SK-N-DZ (cell line): ENCODE measurements at places on chromosomes 4 and X.

DNA sequence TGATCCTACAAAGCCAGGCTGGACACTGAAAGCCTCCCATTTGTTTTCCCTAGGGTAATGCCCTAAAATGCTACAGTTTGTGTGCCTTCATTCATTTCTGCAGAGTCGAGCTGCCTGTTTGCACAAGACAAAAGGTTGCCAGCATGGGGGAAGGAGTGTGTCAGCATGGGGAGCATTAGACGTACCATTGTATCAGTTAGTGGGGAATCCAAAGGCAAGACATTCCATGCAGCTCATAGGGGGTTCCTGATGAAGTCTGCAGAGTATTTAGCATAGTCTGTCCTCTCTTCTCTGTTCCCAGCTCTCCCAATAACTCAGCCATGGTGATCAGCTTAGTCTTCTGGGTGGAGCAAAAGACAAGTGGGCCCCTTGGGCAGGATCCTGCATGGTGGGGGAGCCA is 276.9 kb upstream of the PCDH7 start:
- DNase-seq, result no peak

- no peak for DNase-seq
These were observed 128.7 kb downstream of the MSL3 start for GRCh38 chrX:11886745-11887144.

DNA sequence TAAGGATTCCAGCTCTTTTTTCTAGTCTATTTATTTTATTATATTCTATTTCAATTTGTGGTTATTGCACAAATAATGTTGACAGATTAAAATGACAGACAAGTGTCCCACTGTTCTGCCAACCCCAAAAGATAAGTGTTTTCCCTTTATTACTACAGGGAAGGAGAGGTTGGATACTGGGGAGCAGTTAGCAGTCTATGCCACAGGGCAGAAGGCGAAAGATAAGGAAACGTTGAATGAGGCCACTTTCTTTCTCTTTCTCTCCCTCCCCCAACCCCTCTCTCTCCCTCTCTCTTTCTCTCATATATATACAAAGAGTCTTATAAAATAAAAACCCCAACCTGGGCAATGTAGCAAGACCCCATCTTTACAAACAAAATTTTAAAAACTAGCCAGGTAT is 31.6 kb downstream of the SLC9A6 start:
- no peak for DNase-seq

- DNase-seq, result no peak
These were observed 74.3 kb upstream of the TEX13D start for GRCh38 chrX:124257924-124258702.

DNA sequence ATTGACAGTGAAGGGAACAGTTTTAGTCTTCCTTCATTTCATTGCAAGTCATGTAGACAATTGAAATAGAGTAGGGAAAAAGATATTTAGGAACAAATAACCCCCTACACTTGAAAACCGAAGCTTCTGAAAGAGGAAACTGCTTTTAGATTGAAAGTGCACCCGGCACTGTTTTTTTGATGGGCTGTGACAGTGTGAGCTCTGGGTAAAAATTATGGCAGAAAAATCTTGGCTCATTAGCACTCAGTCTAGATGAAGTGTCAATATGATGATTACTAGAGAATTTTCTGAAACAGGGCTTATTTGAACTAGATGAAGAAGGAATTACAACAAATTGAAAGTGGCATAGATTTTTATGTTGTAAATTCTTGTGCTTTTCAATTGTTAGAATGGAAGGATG is 1132.4 kb downstream of the RAPGEF2 start:
- no peak for DNase-seq

- DNase-seq, result no peak
These were observed 7.4 kb downstream of the SNCA start for GRCh38 chr4:89829470-89830138.

GRCh38 chrX:140343226-140343868 is 161.5 kb downstream of the SOX3 start:
- DNase-seq, result no peak

DNA sequence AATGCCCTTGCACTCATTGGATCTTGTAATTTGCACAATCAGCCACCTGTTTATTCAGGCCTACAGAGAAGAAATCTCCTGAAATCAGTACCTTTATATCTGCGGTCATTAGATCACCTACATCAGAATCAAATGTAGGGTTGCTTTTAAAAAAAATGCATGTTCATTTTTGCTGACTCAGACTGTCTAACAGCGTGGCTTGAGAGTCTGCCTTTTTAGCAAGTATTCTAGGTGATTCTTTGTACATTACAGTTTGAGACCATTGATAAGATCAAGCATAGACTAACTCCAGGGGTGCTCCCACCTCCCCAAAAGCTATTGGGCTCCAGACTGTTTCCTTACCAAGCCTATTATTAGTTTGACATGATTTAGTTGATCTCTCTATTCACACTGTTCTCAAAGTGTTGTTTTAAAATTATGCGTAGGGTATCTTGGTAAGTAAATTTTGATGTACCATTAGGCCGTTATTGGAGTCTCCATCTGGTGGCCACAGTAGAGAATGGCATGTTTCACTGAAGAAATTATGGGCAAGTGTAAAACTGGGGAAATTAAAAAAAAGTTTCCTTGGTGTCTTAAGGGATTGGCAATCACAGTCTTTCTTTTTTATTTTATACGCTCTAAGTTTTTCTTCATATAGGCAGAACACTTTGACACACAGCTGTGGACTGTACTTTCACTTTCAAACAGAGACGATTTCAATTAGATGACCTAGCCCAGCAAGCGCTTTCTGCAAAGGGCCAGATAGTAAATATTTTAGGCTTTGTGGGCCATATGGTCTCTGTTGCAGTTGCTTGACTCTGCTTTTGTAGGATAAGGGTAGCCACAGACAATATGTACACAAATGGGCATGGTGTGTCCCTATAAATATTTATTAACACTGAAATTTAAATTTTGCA is 33.7 kb upstream of the MSL3 start:
- DNase-seq, result peak; percentile 45

- DNase-seq, result no peak
These were observed 57.1 kb upstream of the EFHC2 start for GRCh38 chrX:44400588-44400987.

GRCh38 chr4:79181190-79181589 is 144.7 kb downstream of the NAA11 start:
- no peak for DNase-seq

- no peak for DNase-seq
These were observed 625.4 kb upstream of the GALNT7 start for GRCh38 chr4:172543249-172543648.

DNA sequence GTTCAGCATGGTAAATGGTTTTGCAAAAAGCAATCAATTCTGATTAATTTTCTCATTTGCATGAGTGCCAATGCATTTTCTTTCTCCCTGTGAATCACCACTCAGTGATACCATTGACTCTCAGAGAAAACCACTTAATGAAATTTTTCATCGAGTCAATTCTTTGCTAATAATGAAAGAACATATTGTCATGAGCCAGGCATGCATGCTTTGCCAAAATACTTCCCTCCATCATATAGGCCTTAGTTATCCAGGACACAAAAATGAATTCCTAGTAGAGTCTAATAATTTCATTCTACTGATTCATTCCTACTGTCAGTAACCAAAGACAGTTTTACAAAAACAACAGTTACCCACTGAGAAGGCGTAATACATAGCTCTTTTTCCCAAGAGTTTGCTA is 680.0 kb downstream of the TRIML1 start:
- no peak for DNase-seq

- no peak for DNase-seq
These were observed 15.1 kb downstream of the XG start for GRCh38 chrX:2766906-2767305.

DNA sequence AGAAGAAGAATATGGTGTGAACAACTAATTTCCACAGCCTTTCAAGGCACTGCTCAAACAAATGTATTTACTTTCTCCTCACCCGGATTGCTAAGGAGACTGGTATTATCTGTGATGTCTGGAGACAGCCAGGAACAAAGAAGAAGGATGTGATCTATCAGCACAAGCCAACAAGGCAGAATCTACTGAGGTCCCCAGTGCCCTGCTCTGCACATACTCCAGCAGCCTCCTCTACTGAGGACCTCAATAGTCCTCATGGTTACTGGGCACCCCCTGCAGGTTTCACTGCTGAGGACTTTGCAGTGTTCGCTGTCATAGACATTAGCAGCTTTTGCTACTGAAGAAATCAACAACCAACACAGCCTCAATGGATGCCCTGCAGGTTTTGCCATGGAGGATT is 930.1 kb downstream of the ADGRL3 start:
- DNase-seq, result no peak

- DNase-seq, result no peak
These were observed 422.6 kb upstream of the DIPK2B start for GRCh38 chrX:45623266-45623665.

GRCh38 chr4:123503698-123504363 is 107.2 kb downstream of the SPRY1 start:
- no peak for DNase-seq

GRCh38 chrX:29531336-29531735 is 684.0 kb upstream of the MAGEB2 start:
- DNase-seq, result no peak

DNA sequence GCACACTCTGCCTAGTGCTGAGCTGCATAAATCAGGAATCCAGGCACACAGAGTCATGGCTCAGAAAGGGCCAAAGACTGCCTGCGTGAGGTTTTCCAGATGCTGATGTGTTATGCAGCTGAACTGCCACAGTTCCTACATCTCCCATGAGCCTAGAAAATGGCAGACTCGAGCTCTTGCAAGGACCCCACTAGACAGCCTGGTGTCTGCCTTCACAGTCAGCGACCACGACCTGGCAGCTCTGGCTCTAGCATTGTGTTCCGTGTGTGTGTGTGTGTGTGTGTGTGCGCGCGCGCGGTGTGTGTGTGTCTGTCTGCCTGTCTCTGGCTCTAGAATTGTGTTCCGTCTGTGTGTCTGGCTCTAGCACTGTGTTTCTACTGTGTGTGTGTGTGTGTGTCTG is 203.6 kb upstream of the AGTR2 start:
- peak; percentile 78 for DNase-seq

- no peak for DNase-seq
These were observed 21.4 kb downstream of the PHEX start for GRCh38 chrX:22053481-22053880.

DNA sequence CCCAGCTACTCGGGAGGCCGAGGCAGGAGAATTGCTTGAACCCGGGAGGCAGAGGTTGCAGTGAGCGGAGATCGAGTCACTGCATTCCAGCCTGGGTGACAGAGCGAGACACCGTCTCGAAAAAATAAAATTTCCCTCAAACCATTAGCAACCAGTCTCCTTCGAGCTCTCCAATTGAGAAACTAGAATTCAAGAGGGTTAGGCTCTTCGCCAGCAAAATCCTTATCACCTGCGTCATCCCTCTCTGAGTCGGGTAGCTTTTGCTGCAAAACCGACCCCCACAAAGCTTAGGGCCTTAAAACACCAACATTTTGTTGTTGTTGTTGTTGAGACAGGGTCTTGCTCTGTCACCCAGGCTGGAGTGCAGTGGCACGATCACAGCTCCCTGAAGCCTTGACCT is 75.1 kb upstream of the DDX3X start:
- no peak for DNase-seq

DNA sequence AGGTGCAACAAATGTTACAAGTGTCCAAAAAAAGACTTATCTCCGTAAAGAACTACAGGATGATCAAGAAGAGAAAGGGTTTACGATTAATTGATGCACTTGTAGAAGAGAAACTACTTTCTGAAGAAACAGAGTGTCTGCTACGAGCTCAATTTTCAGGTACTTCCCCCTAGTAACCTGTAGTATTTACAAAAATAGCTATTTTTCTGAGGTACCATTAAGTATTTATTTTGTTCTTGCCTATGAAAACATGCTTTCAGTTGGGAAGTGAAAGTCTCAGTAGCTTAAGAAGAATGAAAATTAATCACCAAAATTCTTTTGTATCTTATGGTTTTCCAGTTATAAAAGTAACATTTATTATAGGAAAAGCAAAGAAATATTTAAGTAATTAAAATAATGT is 5.9 kb downstream of the THAP9 start:
- no peak for DNase-seq

GRCh38 chr4:187258651-187259401 is 535.2 kb upstream of the FAT1 start:
- DNase-seq, result no peak

GRCh38 chr4:147813109-147813773 is 81.4 kb downstream of the ARHGAP10 start:
- no peak for DNase-seq

GRCh38 chr4:20256381-20256881 is 4.7 kb downstream of the SLIT2 start:
- DNase-seq, result no peak

DNA sequence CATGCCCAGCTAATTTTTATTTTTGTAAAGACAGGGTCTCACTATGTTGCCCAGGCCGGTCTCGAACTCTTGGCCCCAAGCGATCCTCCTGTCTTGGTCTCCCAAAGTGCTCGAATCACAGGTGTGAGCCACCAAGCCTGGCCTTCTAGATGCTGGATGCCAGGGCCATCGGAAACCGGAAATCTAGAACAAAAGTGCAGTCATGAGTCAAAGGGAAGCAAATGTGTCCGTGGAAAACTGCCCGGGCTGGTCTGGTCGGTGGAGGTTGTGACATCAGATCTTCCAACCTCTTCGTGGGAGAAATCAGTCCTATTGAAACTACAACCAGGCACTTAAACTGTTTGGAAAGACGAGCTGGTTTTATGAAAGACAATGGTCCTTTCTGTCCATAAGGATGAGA is 92.3 kb upstream of the SHOX start:
- DNase-seq, result no peak

GRCh38 chr4:43471950-43472349 is 579.4 kb downstream of the GRXCR1 start:
- no peak for DNase-seq

- DNase-seq, result no peak
These were observed 34.1 kb downstream of the TNIP2 start for GRCh38 chr4:2722033-2722432.

- DNase-seq, result no peak
These were observed 54.3 kb downstream of the CHST7 start for GRCh38 chrX:46627711-46628419.

DNA sequence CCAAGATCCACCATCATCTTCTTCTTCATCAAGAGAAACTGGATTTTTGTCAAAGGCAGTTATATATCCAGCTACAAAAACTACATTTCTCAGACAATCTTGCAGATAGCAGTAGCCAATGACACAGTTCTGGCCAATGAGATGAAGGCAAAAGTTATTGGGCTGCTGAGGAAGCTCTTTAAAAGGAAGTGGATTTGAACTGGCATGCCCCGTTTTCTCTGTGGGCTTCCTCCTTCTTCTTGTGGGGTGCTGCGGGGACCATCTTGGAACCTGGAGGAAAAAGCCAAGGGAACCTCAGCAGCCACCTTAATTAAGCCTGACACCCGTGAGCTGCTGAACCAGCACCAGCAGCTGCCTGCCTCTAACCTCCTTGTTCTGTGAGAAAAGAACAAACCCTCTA is 4.8 kb downstream of the SMIM43 start:
- no peak for DNase-seq
